ENCODE measurements at places on chromosomes 12 and 14.

GRCh38 chr14:75361751-75362433, 65.9 kb upstream of the JDP2 start:
- DNase-seq: no peak

DNA sequence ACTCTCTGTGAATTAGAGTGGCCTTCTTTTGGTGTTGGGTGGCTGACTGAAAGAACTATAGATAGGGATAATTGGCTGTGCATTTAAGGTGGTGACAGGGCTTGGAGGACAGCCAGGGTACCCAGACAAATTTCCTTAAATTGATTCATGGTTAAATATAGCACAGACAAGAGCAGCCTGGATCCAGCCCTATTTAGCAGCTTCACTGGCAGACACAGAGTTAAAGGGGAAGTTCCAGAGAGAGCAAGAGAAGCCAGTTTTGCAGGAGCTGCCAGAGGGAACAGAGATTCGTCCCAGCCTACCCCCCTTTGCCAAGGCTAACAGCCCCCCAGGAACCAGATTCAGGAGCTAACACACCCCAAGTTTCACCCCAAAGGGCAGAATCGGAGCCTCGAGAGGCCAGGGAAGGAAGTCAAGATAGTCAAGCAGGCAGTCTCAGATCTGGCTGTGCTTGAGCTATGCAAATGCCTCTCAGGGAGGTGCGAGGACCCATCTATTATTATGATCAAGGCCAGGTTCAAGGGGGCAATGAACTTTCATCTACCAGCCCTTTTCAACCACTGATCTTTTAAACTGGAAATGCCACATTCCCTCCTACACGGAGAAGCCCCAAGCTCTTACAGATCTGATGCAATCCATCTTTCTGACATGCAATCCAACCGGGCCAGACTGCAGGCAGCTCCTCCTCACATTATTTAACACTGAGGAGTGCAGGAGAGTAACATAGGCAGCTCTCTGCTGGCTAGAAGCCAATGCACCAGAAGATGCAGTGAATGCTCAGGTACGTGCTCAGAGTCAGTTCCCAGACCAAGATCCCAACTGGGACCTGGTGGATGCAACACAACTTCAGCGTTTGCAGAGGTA, 58.2 kb downstream of the DHRS2 start:
- DNase-seq: peak; percentile 25

GRCh38 chr14:100202712-100203111, 36.2 kb upstream of the YY1 start:
- no peak for DNase-seq

DNA sequence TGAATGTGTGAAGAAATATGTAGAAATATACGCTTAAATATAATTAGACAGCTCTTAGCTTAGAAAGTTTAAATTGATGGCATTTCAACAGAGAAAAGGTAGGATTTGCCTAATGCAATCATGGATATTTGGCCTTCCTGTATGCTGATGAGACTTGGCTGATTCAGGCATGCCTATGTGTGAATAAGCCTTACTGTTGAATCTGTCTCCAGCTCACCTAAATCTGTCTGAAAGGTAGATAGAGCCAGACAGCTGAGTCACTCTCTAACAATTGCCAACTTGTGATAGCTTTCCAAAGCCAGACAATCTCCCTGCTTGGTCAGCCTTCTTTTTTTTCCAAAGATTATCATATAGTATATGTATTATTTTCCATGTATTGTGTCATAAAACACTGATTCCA, 92.8 kb upstream of the FLRT2 start:
- DNase-seq: no peak

DNA sequence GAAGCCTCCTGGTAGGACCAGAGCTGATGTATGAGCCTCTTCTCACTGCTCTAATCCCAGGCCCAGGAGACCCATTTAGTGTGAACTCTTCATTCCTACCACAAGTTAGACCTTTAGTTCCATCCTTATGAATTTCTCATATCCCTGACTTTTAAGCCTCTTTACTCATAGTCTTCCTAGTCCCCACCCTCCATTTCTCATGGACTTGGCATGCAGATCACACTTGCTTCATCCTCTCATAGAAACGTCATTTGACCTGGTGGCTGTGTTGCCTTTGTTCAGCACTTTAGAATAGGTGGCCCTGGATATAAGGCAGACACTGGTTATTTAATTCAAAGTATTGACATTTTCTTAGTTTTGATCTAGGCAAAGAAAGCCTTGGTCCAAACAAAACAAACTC, 99.5 kb downstream of the SLC16A7 start:
- no peak for DNase-seq

DNA sequence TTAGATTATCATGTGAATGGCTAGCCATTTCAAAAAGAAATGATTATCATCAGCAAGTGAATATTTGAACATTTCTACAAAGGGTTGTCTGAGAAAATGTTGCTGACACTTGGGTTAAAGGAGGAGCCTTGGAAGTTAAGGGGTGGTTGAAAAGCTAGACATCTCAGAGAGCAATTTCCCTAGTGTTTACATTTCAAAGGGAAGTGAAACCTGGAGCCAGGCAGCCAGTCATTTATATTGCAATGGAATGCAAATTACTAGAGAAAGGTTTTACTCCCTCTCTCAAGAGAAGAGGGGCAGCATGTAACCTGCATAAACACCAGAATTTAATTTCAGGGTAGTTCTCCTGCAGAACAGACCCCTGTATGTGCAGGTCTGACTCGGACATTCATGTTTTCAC, 279.0 kb downstream of the SLC16A7 start:
- DNase-seq: peak; percentile 20

- DNase-seq: peak; percentile 11
Observed at GRCh38 chr14:47715330-47715729, 39.9 kb upstream of the MDGA2 start.

GRCh38 chr12:31773223-31773750, 44.5 kb upstream of the AMN1 start:
- no peak for DNase-seq

DNA sequence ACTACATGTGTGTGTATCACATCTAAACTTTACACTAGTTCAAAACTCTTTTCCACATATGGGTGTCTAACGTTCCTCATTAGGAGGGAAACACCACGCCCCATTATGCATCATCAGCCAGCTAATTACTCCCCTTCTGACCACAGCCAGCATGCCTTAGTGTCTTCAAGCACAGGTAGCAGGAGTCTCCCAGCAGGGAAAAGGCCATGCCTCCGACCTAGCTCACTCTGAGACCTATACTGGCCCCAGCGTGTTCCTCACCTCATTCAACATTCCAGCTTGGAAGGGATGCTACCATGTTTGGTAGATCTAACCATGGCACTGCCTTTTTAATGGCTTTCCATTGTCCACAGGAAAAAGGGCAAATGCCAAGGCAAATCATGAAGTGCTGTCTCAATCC, 66.1 kb upstream of the PRB2 start:
- DNase-seq: no peak

GRCh38 chr14:47917344-47917954, 242.0 kb upstream of the MDGA2 start:
- DNase-seq: peak; percentile 59

GRCh38 chr12:110661337-110661972, 27.5 kb downstream of the HVCN1 start:
- DNase-seq: peak; percentile 86

DNA sequence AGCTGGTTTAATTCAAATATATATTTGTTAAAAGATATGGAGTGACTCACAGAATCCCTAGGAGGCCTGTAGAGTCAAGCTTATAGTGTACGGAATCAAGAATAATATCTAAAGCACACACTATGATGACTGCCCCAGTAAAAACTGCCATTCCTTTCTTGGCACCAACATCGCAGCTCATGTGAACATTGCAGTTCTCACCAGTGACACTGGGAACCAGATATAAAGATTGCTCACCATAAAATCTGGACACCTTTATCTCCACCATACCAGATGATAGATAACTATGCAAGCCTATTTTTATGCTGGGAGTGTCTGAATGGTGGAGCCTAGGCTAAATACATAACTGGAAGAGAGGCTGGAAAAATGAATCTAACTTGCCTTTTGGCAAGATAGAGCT, 463.9 kb upstream of the TBX3 start:
- DNase-seq: no peak

DNA sequence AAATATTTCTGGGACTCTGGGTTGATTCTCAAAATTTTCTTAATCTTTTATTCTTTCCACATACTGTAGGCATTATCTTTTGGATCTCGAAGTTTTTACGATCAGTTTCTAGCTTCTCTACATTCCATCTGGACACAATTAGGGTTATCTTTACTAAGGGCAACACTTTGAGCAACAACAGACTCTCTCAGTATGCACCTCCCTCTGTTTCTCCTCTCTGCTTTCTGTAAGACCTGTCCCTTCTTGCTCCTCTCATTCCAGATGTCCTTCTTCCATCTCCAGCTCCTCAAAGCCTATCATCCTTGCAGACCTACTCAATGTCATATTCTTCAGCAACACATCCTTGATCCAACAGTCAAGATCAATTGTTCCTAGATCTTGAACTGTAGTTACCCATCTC, 457.0 kb downstream of the SLC6A15 start:
- no peak for DNase-seq

DNA sequence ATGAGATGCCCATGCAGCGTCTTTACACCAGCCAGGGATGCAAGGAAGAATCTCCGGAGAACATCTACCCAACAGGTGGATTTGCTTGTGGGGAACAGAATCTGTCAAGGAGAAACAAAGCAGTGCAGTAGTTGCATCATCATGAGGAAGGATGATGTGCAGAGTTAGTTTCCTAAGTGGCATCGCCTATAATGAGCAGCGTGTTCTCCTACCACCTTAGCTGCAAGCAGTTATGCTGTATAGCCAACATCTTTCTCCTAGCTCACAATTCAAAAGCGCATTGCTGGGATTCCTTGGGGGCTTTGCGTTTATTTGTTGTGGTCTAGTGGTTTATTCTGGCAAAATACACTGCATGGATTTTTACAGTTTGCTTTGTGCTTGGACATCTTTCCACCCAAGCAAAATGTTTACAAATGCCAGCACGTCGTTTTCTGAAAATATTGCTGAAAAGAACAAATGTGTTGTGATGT, 233.0 kb downstream of the RGS6 start:
- no peak for DNase-seq

GRCh38 chr12:68287106-68287505, 33.7 kb upstream of the IL22 start:
- DNase-seq: peak; percentile 10

DNA sequence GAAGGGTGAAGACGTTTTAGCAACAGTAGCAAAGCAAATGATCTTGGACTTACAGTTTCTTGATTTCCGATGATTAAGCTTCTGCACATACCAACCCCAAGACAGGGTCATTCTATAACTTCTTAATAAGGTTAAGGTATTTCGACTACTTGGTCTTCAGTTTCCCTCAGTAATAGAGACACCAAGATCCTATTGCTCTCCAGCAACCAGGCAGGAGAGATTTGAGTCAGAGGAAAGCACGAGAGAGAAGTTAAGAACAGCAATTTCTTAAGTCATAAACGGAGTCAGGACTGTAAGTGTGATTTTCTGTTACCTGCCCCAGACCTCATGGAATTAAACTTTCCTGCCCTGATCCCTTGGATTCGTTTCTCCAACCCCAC, 215.6 kb downstream of the TTC8 start:
- no peak for DNase-seq

GRCh38 chr12:57380300-57380699, 50.5 kb downstream of the R3HDM2 start:
- no peak for DNase-seq

- no peak for DNase-seq
Observed at GRCh38 chr12:87689196-87689595, 340.0 kb downstream of the C12orf50 start.

DNA sequence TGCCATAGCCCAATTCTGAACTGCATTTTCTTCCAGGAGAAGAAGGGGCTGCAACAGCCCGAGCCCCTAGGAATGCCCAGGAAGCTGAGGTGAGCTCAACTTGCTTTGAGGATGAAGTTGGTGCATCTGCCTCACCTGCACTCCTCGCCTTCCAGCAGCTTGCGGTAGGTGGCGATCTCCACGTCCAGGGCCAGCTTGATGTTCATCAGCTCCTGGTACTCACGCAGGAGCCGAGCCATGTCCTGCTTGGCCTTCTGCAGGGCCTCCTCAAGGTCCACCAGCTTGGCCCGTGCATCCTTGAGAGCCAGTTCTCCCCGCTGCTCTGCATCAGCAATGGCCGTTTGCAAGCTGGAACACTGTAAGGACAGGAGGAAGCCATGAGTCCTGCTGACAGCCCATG, 6.0 kb downstream of the KRT75 start:
- no peak for DNase-seq

GRCh38 chr12:10584415-10584814, 29.0 kb downstream of the MAGOHB start:
- DNase-seq: peak; percentile 5

DNA sequence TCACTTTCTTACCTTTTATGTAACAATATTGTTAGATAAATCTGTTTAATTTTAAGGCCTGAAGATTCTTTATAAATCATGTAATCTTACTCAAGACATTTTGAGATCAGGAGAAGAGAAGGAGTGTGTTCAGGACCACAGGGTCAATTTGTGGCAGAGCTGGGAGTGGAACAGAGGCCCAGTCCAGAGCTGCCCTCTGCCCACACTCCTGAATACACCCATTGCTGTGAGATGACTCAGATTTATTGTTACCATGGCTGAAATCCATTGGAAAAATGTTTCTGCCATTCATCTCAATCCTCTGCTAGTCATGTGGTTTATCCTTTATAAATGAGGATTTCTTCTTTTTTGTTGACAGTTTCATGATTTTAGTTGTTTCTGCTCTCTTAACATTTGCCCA, 100.5 kb upstream of the STXBP6 start:
- DNase-seq: no peak

DNA sequence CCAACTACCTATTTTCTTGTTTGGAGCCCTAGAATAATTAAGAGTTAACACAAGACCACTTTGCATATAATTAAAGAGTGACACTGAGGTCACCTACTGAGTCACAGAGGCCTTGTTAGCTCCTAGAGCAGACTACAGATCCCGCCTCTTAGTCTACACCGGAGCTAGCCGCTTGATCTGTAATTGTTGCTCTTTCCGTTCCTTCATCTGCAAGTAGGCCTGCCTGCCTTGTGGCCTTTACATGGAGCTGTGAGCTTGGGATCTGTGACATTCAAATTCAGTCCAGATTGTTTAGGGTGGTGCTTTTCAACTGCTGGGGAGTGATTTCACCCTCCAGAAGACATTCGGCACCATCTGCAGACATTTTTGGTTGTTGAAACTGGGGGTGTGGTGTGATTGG, 5.6 kb upstream of the DYNLL1 start:
- no peak for DNase-seq

GRCh38 chr12:9999016-9999415, at the start of gene CLEC1B:
CLEC1B (minus strand) TSS chr12:9999121; CDS start chr12:9999100, 21 bp downstream.
- DNase-seq: no peak

- peak; percentile 84 for DNase-seq
Observed at GRCh38 chr14:81176241-81176640, 44.5 kb downstream of the GTF2A1 start.

All from suppressor macrophage treated with lipopolysaccharide for 4 hours (primary cell).